Stimulated activated CD4-positive, alpha-beta T cell treated with anti-CD3 and anti-CD28 coated beads, Interleukin-1b, Interleukin-23, amount 100 ng/mL, for 1 hour (primary cell): ENCODE measurements at places on chromosomes 3 and 15.

GRCh38 chr15:27955087-27955486, 144.0 kb downstream of the OCA2 start:
- DNase-seq = no peak

GRCh38 chr3:23170291-23170690, 32.8 kb upstream of the UBE2E2 start:
- no peak for DNase-seq

DNA sequence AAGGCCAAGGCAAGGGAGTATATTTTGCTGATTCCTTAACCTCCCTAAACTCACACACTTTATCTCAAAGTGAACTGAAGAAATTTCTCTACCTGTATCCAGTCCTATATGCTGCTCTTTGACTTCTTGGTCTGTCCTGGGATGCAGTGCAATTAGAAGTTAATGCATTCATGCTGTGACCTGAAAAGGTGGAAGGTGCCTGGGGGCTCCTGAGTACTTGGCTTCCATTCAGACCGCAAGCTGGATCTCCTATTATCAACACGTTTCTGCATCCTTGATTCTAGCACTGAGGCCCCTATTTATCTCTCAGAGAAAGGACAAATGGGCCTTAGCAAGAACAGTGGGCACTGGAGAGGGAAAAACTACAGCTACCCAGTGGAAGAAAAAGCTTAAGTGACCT, 17.7 kb upstream of the CADPS start:
- DNase-seq = no peak

DNA sequence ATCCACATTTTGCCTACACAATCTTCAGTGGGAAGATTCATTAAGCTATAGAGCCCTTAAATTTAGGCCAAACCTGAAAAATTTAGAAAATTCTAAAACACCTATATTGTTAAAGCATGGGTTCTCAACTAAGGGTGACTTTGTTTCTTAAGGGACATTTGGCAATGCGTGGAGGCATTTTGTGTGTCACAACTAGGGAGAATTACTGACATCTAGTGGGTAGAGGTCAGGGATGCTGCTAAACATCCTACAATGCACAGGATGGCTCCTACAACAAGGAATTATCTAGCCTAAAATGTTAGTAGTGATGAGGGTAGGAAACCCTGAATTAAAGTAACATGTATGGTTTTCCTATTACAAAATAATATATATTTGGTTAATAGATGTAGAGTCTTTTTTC, 55.8 kb downstream of the TBC1D5 start:
- no peak for DNase-seq

- DNase-seq = no peak
Measured at GRCh38 chr3:193148688-193149473, 92.1 kb upstream of the PLAAT1 start.

- DNase-seq = no peak
Measured at GRCh38 chr3:100517276-100517675, 24.9 kb downstream of the TMEM45A start.

DNA sequence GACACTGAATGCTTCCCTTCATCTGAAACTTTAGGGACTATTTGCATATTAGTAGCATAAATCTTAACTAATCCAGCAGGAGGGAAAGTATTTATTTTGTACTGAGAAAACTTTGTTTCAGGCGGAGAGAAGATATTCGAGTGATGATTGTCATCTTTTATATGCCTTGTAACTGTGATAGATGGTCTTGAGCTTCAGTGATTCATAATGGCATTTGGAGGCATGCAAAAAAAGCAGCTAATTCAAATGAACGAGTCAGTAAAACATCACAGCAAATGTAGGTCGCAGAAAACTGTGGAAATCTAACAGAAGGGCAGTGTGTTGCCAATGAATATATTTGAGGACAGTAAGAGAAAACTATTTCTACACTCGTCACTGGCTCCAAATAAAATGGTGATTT, 643.7 kb upstream of the NAALADL2 start:
- no peak for DNase-seq

DNA sequence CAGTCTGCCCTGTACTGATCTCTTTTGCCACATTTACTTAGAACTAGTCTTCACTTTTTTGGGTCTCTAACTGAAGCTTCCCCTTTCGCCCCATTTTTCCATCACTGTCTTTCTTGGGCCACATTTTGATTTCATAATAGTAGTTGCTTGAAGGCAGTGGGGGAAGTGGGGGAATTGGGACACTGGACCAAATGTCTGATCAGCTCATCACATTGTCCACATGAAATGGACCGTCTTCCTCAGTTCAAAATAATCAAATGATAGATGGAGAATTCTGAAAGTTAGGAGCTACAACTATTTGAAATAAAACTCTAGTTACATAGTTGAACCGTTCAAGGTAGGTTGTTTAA, 747 bp downstream of the PDCD6IP start:
- DNase-seq = no peak

GRCh38 chr15:49865925-49866757, 245.3 kb downstream of the DTWD1 start:
- no peak for DNase-seq

DNA sequence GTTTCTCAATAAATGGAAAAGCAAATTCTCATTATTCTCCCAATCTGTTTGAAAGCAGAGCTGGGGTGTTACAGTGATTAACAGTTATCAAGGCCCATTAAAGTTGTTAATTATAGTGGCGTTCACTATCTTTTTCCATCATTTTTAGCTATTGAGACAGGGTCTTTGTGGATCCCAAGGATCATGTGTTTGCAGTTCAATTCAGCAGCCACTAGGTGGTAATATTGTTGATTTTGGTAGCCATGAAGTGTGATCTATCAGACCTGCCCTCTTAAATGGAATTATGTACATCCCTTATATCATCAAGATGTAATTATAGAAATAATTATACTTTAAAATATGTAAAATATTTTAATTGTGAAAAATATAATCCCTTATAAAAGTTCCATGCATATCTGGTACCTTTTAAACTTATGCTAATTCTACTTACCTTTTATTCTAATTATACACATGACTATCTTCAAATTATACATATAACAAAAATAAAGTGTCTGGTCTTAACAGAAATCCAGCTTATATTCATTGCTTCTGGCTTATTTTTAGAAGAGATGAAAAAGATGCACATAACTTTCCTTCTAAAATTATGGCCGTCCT, 126.4 kb downstream of the GREM1 start:
- DNase-seq = no peak

DNA sequence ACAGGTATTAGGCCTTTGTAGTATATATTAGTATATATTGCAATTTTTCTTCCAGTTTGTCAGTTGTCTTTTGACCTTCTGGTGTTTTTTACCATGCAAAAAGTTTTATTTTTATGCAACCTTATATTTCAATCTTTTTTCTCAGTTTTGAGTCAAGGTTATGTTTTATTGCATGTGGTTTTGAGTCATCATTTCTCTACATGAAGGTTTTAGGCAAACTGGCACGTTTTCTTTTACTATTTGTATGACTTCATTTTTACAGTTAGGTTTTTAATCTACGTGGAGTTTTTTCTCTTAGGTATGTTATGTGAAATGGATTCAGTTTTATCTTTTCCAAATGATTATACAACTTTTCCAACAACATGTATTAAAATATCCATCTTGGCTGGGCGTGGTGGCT, 36.8 kb upstream of the TCAIM start:
- no peak for DNase-seq

DNA sequence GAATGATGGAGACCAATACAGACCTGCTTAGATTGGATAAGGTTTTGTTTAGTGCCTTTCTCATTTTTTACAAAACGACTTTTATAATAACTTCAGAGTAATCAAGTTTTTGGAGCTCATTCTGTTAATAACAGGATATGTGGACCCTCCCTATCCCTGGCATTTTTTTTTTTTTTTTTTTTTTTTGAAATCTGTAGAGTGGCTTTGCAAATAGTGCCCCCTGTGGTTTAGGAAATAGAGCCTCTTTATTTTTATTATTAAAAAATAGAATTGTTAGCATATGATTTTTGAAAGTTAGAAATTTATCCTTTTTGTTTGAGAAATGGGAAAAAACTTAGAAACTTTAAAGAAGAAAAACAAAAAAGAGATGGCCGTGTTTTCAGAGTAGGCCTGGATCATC, 11.4 kb downstream of the SKIL start:
- DNase-seq = no peak

DNA sequence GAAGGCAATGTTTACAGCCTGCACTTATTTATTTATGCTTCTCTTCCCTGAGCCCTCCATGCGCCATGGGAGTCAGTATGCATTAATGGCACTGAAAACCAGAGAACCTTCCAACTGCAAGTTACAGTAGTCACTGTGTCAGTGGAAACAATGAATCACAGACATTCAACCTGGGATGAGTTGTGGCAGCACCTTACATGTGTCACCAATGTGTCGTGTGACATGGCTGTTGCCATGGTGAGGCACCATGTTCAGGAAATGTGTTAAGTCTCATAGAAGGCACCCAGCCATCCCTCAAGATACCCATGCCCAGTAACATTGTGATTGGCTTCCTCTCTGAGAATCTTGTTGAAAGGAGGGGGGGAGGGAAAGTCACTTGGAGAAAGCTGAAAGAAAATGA, 105.0 kb downstream of the FOXP1 start:
- peak; percentile 31 for DNase-seq

- no peak for DNase-seq
Measured at GRCh38 chr3:168134931-168135330, 39.2 kb upstream of the GOLIM4 start.

- no peak for DNase-seq
Measured at GRCh38 chr3:5499404-5499803, 311.9 kb downstream of the EDEM1 start.

DNA sequence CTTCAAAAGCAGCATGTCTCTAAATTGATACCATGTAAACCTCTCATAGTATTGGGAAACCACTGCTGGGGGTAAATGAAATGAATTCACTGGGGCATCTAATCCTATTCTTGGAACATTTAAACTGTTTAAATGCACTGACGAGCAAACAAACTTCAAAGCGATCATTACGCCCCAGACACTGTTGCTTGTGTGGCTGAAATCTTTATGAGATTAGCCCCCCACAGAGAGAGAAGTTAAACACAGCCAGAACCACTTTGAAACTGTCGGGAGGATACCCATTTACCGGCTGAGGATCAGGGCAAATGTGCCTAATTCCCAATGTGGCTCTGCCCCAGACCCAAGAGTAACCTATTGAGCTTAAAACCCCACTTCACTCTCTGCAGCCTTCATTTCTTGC, 308.4 kb upstream of the CDIN1 start:
- no peak for DNase-seq

GRCh38 chr3:173266441-173266840, 125.4 kb upstream of the SPATA16 start:
- DNase-seq = no peak

GRCh38 chr15:57696146-57696545, 10.4 kb upstream of the POLR2M start:
- no peak for DNase-seq

- DNase-seq = no peak
Measured at GRCh38 chr15:83545804-83546511, 98.8 kb downstream of the SH3GL3 start.
